HEK293T (cell line): ENCODE measurements at places on chromosomes 12 and 14.

- DNase-seq: no peak
These were observed 84.6 kb downstream of the TXNDC16 start for GRCh38 chr14:52467515-52468266.

- DNase-seq: no peak
These were observed 27.6 kb downstream of the LRFN5 start for GRCh38 chr14:41634286-41634685.

- peak; percentile 19 for DNase-seq
These were observed 2.9 kb upstream of the DHRS2 start for GRCh38 chr14:23633160-23633701.

DNA sequence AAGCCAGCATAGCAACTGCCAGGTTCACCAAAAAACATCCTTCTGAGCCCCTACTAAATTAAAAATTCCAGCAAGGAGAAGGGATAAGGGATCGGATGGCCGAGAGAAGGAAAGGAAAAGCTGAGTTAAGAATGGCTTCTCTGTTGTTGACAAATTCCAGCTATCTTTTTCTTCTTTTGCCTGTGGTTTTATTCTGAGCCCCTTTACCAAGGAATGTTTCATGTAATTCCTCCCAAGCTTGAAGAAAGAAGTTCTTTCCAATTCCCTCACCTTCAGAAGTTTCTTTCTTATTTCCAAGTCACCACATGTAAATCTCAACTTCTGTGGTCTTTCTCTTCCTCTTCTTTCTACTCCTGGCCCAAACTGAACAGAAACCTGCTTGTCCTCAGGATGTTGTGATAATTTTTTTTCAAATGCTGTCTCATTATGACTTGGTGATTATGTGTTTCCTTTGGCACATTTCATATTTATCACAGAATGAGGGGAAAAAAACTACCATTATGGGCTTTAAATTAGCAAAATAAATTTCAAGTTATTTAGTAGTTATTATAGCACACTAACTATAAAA lies 40.0 kb downstream of the FGD6 start:
- DNase-seq: no peak

DNA sequence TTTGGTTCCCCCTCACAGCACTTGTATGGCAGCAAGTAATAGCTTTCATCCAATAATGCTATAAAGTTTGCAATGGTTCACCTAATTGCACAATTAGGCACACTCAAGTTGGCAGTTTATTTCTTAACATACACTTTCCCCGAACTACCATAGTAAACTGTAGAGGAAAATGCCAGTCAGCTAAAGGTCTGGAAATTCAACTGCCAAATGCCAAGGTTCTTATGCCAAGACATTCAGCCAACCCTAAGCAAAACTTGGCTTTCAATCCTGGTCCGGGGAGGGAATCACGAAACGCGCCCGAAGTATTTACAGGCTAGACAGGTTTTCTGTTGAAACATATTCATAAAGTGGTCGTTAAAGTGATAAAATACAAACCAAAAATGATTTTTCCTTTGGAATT lies 1512.4 kb upstream of the FLRT2 start:
- DNase-seq: no peak

- no peak for DNase-seq
These were observed 42.6 kb upstream of the MED13L start for GRCh38 chr12:116319898-116320621.

DNA sequence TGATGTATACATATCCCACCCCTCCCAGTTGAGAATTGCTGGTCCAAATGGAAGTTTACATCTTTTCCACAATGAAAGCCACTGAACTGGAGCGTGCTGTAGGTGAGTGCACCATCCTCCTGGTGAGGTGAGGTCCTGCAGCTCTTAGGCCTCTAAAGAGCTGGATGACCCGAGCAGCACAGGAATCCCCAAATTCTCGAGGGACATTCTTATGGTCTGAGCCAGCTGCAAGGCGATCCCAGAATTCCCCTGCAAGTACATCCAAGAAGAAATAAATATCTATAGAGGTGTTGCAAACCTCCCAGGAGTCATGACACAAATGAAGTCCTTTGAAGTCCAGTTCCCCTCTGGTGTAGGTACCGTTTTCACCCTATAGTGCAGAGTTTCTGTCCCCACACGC lies 24.0 kb downstream of the TMEM132C start:
- no peak for DNase-seq

- no peak for DNase-seq
These were observed 34.3 kb upstream of the TTC7B start for GRCh38 chr14:90850487-90850886.

DNA sequence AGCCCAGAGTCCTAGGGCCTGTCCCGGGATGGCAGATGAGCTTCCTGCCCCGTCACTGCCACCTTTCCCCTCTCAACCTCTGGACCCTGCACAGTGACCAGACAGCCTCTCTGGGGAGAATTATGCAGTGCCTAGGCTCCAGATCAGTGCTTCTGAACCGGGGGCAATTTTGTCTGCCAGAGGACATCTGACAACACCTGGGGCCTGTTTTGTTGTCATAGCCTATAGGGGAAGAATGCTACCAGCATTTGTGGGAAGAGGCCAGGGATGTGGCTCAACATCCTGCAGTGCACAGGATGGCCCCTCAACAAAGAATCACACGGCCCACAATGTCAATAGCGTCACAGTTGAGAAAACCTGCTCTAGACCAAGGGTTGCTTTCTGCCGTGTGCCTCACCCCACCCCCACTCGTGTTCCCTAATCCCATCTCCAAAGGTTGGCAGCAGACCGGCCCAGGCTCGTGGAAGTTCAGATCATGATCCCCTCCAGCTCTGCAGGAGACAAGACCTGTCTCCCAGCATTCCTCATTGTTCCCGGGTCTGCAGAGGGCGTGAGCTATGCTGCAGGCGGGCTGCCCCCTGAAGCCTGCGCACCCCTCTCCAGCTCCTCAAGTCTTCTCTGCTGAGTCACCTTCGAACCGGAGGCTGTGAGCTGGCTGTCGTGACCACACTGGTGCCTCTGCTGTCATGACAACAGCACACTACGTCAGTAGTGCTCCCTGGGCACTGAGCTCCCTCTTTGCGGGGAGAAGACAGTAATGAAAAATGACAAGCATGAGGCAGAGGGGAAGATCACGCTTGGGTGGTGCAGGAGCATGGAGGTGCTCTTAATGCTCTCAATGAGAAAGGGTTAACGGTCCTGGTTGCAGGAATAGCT lies 2.0 kb upstream of the GAPDH start:
- DNase-seq: peak; percentile 19

DNA sequence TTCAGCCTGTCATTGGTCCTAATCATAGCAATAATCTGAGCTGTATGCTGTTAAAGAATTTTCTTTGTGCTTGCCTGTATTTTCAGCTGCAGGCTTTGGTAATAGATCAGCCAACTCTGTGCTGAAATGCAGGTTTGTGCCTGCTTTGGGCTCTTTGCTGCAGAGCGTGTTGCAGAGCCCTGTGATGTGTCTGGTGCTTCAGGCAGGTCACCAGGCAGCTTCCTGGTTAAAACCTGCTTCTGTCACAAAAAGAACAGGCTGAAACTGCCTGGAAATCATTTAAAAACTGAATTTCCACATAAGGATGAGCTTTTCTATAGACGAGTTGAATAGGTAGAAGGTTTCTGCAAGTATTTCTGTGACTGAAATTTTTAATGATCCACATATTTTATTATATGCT lies 3.1 kb downstream of the DIP2B start:
- no peak for DNase-seq

GRCh38 chr14:102071283-102071998 lies 15.4 kb downstream of the HSP90AA1 start:
- no peak for DNase-seq
